Effector CD4-positive, alpha-beta T cell (primary cell): ENCODE measurements at places on chromosomes 12 and 14.
A peak's percentile ranks its signal among the peaks of the same experiment; 100 is the strongest.

GRCh38 chr12:94767956-94768355, 117.6 kb upstream of the TMCC3 start:
- no peak for DNase-seq

- DNase-seq, result no peak
Observed at GRCh38 chr12:75836533-75836932, 195.0 kb downstream of the PHLDA1 start.

- peak; percentile 83 for DNase-seq
Observed at GRCh38 chr14:24332268-24332993, 2.4 kb downstream of the ADCY4 start.

DNA sequence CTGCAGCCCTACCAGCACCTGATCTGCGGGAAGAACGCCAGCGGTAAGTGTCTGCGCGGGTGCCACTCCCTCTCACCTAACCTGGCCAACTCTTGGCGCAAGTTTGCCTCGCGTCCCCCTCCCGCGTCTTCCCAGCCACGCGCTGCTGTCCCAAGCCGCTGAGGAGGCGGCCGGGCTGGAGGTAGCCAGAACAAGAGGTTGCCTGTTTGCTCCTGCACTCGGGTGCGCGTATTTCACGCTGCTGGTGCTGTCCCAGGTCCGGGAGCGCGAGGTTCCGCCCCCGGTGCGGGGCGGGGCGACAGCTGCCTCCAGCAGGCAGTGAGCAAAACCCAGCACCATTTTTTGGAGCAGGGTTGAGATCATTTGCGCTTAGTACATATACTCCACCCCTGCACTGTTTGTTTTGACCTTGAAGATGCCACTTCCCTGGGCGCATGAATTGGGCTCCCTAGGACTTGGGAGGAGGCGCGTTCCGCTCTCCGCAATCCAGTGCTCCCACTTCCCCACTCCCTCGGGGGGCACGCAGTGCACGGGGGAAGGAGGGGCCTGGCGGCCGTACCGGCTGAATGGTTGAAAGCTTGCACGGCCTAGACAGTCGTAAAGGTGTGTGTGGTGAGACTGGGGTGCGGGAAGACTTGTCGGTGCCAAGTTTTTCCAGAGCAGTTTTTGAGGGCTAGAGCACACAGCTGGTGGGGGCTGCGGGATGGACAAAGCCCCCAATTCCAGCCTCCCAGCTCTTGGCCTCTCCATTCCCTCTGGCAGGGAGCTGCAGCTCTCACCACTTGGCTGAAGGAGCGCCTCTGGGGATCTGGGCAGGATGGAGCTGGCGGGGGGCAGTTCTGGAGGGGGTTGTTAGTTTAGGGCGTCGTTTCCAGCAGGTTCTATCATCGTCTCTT, 226.9 kb upstream of the CRY1 start:
- DNase-seq, result peak; percentile 71

DNA sequence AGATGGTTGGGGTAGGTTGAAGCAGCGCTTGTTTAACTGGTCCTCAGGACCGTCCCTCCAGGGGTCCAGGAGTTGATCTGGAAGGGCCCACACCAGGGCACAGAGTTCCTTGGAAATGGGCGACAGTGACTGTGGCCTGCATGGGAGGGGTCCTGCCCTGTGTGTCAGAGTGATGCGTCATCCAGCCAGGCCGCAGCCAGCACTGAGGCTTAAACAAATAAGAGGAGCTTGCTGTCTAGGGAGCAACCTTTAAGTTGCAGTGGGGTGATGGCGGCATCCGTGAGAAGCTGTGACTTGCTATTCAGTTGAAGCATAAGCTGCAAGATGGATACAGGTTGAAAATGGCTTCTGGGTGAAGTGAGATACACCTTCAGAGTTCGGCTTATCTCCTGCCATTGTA, 20.2 kb downstream of the DCAF4 start:
- DNase-seq, result no peak

DNA sequence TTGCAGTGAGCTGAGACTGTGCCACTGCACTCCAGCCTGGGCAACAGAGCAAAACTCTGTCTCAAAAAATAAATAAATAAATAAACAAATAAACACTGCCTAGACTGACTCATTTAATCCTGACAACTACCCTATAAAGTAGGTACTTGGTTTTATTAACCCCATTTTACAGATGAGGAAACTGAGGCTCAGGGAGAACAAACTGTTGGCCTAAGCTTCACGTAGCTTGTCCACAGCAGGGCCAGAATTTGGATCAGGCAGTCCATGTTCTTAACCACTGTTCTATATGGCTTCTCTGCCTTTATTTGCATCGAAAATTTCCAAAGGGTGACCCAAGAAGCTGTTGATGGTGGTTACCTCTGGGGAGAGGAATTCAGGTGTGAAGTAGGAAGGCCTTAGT, 5.7 kb upstream of the POP5 start:
- no peak for DNase-seq

DNA sequence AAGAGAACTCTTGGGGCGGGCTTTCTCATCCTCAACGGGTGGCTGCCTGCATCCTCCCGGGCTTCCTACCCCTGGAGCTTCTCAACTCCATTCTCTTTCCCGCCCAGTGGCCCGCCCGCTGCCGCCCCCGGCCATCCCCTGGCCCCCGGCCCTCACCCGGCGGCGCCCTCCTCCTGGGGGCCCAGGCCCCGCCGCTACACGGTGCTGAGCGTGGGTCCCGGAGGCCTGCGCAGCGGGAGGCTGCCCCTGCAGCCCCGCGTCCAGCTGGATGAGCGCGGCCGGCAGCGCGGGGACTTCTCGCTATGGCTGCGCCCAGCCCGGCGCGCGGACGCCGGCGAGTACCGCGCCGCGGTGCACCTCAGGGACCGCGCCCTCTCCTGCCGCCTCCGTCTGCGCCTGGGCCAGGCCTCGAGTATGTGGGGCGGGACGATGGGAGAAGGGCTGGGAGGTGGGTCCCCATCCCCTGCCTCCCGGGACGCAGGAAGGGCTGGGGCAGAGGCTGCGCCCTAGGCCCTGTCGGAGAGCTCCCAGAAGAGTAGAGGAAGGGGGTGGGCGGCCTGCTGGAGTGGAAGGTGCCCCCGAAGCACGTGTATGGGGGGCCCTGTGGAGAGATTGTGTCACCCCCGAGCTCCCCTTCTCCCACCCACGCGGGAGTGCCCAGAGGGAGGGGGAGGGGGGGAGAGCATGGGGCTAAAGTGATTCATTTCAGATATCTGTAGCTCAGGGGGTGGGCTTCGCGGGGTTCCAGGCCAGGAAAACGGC, 1.5 kb downstream of the LAG3 start:
- no peak for DNase-seq

DNA sequence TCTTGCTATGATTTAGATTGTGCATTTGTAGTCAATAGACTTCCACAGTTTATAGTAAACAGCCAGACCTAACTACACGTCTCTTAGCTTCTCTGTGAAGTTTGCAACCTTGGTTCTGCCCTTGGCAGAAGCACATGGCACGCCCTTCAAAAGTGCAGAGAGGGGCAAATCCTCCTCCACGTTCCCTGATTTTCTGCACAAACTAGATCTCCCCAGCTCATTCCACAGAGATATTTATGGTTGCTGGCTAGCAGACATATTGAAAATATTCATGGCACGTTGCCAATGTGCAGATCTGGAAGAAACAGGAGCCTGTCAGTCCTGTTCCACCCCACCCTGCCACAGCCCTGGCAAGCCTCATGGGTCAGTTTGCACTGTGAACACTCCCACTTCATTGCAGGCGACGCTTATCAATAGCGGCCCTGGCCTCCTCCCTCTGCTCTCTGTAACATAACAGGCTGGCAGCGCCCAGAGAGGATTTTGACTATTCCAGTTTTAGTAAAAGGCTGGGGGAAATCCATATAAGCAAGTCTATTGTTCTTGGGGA, 6.5 kb upstream of the LGALS3 start:
- DNase-seq, result no peak

DNA sequence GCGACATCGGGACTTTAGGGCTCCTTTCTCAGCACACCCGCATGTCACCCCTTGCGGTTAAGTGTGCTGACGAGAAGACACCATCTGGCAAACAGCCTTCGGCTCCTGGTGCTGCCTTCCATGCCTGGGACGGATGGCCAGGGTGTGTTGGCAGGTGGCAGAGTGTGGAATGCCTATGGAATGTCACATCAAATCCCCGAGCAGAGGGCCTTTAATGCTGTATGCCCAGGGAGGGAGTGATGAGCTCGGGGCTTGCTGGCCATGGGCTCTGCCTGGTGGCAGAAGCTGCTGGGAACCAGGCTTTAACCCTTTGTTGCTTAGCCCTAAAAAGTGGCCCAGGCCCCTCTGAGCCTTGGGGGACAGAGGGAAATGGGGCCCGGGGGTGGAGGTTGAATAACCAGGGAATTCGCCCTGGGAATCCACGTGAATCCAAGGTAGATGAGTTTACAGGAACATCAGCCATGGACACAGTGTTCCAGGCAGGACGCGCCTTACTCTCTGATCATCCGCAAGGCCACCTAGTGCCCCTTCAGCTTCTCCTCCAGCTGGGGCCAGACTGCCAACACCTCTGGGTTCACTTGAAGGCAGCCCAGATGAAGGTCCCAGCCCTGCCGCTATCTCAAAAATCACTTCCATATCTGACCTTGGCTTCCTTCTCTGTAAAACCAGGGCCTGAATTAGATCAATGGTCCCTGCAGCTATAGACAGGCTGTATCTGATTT, 17.4 kb downstream of the FAM181A start:
- no peak for DNase-seq

- DNase-seq, result no peak
Observed at GRCh38 chr12:40261937-40262336, 37.1 kb downstream of the LRRK2 start.

GRCh38 chr14:71400871-71401321, 493.6 kb downstream of the PCNX1 start:
- DNase-seq, result no peak

GRCh38 chr14:56149995-56150394, 31.8 kb downstream of the PELI2 start:
- no peak for DNase-seq

DNA sequence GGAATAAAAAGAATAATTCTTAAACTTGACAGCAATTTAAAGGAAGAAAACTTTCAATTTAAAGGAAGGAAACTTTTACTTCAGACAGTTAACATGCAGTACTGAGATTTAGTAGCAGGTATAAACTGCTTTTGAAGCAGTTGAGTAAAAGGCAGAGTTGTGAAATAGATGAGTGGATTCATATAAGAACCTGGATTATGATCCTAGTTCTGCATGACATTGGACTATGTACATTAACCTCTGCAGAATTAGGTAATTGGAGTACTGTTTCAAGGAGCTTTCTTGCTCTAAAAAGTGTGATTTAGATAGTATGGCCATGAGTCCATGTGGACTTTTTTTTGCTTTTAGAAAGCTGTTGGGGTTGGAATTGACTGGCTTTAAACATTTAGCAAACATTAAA, 29.7 kb downstream of the ATP2A2 start:
- DNase-seq, result no peak

GRCh38 chr12:14824012-14824634, 10.1 kb upstream of the SMCO3 start:
- no peak for DNase-seq

- DNase-seq, result no peak
Observed at GRCh38 chr14:69328317-69328716, 68.4 kb downstream of the GALNT16 start.

- no peak for DNase-seq
Observed at GRCh38 chr12:153080-153746, 60.7 kb downstream of the SLC6A12 start.

- no peak for DNase-seq
Observed at GRCh38 chr12:105831372-105831771, 307.4 kb downstream of the NUAK1 start.

DNA sequence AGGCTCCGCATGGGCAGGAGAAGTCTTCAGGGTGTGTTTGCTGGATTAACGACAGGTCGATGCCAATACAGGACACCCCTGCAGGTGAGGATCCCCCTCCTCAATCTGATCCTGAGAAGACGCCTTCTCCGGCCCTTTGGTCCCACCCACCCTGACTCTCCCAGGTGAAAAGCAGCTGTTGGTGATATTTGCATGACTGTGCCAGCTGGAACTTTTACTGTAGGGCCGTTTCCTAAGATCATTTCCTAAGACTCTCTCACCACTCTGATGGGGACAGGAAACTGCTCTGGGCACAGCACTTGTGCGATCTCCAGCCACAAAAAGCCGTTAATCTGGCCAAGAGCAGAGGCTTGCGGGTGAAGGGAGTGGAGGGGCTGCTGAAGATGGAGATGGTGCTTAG, 16.8 kb upstream of the EIF5 start:
- DNase-seq, result no peak

DNA sequence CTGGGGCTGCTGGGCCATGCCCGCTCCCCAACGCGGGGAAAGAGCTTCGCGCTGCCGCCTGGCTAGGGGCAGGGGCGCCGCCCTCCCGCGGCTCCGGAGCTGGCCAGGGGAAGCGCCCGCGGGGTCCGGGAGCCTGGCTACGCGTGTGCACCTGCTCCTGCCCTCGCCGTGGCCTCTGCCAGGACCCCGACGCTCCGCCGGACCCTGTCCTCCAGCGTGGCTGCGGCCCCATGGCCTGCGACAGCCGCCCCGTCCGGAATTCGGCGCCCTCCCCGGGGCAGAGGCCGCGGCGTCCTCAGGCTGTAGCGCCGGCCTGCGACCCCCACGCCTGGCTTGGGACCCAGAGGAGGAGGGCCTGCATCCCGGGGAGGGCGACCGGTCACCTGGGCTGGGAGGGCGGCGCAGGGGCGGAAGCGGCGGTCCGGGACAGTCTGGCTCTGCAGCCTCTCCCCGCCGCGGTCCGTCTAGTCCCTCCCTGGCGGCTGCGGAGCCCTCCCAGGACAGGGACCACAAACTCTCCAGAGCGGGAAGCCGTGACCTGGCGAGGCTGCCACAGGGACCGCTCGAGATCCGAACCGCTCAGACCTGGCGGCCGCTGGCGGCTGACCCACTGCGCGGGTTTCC, 85.6 kb downstream of the ALG10 start:
- DNase-seq, result no peak

DNA sequence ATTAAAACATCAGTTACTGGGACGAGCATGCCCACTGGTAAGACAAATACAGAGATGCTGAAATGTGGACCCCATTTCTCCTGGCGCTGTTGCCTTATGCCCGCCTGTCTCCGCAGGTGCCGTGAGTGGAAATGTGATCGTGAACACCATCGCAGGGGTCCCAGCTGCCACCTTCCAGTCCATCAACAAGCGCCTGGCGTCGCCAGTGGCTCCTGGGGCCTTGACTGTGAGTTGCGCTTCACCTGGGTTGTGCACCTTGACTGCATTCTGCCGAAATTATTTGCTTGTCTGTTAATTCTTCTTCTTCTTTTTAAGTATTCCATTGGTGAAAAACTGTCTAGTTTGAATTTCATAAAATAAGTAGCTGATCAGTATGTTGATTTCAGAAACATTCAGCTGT, 89.1 kb downstream of the DDX51 start:
- no peak for DNase-seq

- no peak for DNase-seq
Observed at GRCh38 chr12:20011200-20011599, 357.1 kb upstream of the PDE3A start.

DNA sequence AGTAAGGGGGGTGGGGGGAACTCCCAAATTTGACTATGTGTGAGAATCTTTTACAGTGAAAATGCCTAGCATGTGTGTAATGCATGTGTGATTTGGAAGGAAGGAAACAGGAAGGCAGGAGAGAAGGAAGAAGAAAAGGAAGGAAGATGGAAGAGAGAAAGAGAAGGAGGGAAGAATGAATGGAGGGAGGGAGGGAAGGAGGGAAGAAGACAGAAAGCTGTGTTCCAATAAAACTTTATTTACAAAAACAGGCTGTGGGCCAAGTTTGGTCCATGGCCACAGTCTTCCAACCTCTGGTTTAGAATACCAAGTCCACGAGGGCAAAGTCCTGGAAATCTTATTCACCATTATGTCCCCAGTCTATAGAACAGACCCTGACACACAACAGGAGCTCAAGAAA, 278.9 kb downstream of the KSR2 start:
- DNase-seq, result no peak

- DNase-seq, result no peak
Observed at GRCh38 chr12:122740351-122740750, 9.7 kb upstream of the HCAR1 start.

- DNase-seq, result no peak
Observed at GRCh38 chr12:10661338-10661737, 12.5 kb downstream of the STYK1 start.
